ENCODE measurements at places on chromosomes 16 and 17.

- DNase-seq: no peak
These were observed 761 bp upstream of the LAT start for GRCh38 chr16:28984091-28984490.

- no peak for DNase-seq
These were observed 34.6 kb downstream of the ATP6V0A1 start for GRCh38 chr17:42493319-42493718.

DNA sequence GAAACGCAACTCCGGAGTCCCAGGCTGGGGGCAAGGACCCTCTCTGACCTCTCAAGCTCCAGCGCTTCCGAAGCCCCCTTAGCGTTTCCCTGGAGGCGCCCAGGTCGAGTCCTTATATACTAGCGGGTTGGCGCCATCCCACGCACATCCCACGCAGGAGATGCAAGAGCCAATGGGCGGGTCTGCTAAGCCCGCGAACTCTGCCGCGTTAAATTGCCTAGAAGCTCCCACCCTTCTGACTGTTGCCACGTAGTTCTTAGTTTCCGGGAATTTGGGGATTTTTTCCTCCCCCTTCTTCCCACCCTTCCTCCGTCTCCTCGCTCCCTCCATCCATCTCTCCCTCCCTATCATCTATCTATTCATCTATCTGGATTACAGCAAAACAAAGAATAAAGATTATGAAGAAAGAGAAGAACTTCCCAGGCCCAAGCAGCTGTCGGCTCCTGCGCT, at the start of gene SLFN11:
Gene SLFN11, minus strand, starts transcription at position 88 of the 450 bp plus-strand sequence. CDS start 9,814 bp downstream, outside the sequence.
- peak; percentile 30 for DNase-seq

- no peak for DNase-seq
These were observed 12.6 kb downstream of the TMEM132E start for GRCh38 chr17:34592002-34592401.

DNA sequence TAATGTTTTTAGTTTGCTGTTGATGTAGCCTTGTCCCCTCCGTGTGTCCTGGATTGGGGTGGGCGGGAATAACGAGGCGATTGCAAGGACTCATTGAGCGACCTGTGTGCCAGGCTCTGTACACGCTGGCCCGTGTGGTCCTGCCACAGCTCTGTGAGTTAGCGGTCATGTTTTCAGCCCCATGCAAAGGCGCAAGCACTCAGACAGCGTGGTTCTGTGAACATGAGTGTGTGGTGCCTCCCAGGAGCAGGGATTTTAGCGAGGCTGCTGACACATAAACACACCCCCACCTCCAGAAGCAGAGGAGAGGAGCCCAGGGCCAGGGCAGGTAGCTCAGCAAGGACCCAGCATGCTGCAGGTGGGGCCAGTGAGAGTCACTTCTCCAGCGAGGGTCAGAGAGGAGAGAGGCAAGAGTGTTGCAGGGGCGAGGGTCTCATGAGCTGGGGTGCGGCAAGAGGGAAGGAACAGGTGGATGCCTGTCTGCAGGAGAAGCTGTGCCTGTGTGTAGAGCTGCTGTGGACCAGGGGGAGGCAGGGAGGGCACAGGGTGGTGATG, 115.3 kb downstream of the OR1D5 start:
- no peak for DNase-seq

GRCh38 chr17:45431531-45432404, 902 bp downstream of the ARHGAP27 start:
- DNase-seq: no peak

DNA sequence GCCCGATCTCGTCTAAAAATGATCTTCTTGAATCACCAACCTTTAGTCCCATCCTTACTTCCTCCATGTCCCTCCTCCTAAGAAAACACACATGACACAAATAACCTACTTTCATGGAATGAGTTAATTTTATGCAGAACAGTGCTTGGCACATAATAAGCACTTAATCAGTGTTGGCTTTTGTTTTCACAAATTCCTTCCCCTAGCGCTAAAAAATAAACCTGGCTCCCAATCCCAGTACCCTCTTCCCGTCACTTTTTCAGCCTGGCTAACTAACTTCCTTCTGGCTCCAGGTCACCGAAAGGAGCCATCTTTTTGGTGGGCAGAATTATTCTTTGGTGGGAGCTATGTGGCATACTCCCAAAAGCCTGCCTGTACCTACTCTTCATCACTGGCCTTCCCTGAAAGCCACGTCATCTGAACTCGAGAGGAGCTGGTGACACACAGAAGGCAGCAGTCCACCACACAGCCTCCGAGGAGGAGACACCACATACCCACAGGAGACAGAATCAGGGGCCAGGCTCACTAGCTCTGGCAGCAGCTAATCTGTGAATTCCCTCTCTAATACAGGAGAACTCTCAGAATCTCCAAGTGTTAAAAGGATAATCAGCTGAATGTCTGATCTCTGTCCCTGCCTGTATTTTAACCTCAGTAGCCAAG, 114.5 kb downstream of the SMG6 start:
- no peak for DNase-seq

DNA sequence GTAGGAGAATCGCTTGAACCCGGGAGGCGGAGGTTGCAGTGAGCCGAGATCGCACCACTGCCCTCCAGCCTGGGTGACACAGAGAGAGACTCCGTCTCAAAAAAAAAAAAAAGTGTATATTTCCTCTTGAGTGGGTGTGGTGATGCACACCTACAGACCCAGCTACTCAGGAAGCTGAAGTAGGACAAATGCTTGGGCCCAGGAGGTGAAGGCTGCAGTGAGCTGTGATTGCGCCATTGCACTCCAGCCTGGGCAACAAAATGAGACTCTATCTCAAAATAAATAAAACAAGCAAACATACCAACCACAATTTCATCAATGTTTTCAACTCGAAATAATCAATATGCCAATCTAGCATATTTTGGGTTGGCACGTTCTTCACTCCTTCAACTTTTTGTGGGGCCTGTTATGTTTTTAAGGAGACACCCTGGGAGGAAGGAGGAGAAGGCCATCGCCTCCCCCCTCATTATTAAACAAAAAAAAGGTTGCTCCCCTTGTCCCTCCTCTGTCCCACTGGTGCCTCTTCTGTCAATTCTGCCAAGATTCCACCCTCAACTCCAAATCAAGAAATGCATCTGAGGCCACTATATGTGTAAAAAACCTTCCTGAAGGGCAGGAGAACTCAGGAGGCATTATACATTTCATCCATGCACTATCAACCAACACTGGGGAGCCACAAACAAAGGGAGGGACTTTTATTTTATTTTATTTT, 52.4 kb upstream of the ATF7IP2 start:
- no peak for DNase-seq

DNA sequence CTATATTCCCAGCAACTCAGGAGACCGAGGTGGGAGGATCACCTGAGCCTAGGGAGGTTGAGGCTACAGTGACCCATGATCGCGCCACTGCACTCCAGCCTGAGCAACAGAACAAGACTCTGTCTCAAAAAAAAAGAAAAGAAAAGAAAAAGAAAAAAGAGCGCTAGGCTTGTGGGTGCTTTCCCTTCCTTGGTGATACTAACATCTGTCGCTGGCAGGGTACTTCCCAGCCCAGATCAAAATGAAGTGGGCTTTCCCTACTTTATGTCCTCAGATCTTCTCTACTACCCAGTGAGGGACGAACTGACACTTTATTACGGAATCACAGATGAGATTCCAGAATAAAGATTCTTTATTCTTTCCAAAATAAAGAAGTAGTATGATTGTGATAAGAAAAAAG, 103.8 kb upstream of the NOL11 start:
- DNase-seq: no peak

- no peak for DNase-seq
These were observed 668 bp downstream of the JUP start for GRCh38 chr17:41785859-41786226.

DNA sequence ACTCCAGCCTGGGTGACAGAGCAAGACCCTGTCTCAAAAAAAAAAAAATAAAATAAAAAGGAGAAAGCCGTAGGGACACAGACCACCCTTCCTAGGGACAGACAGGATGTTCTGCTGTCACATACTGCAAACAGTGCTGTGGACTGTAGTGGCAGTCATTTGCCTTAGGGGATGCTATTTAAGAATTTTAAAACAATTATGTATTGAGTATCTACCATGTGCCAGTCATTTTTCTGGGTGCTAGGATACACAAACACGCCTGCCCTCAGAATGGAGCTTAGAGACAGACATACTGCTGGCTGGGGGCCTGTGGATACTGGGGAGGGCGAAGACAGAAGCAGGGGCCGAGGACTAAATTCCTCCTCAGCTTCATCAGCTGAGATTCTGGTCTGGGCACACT, 45.5 kb downstream of the MRC2 start:
- no peak for DNase-seq

- no peak for DNase-seq
These were observed 1453.7 kb downstream of the CDH8 start for GRCh38 chr16:60582528-60582927.

GRCh38 chr17:15510361-15510760, 42.9 kb upstream of the CDRT4 start:
- DNase-seq: no peak

- DNase-seq: no peak
These were observed at the start of gene EFNB3 for GRCh38 chr17:7704601-7705268. EFNB3 (plus strand) TSS chr17:7705202; CDS start chr17:7705599, 397 bp downstream.

DNA sequence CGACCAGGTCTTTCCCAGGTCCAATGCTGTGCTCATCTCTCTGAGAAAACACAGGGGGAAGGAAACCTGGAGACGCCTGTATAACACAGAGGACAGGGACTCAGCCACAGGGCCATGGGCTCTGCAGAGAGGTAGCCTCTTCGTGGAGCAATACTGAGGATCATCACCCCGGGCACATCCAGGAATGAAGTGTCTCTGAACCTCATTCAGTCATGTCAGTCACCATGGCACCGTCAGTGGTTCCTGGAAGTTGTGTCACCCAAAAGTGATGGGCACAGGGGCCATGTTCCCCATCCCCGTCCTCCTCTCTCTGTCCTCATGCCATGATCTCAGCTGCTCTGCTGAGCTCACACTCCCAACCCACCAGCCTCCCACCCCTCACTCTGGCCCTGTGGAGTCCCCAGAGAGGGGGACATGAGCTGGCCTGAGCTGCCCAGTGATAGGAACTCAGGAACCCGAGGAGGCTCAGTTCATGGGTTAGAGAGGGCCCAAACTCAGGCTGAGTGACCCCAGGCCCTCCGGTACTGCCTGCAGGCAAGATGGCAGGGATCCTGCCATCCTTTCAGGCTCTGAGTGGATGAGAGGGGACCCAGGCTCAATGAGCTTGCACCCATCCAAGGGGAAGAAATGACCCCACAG, 53.4 kb downstream of the PITPNM3 start:
- DNase-seq: no peak

GRCh38 chr17:60586288-60586974, 13.6 kb upstream of the PPM1D start:
- DNase-seq: no peak

DNA sequence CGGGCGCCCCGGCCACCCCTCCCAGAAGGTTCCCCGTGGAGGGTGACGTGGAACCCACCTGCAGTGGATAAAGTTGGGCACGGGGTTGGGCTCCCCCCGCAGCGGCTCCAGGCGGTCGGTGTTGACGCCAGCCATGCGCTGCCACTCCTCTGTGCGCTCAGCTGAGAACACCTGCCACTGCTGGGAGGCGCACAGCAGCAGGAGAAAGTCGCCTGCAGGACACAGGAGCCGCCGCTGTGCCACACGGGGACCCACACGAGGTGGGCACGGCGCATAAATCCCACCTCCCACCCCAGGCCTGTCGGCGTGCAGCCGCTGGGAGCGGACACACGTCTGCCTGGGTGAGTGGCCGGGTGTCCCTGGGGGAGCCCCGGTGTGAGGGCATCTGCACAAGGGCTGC, 20.7 kb downstream of the CTU2 start:
- DNase-seq: no peak

GRCh38 chr17:48004983-48005382, 32.6 kb downstream of the COPZ2 start:
- DNase-seq: no peak

DNA sequence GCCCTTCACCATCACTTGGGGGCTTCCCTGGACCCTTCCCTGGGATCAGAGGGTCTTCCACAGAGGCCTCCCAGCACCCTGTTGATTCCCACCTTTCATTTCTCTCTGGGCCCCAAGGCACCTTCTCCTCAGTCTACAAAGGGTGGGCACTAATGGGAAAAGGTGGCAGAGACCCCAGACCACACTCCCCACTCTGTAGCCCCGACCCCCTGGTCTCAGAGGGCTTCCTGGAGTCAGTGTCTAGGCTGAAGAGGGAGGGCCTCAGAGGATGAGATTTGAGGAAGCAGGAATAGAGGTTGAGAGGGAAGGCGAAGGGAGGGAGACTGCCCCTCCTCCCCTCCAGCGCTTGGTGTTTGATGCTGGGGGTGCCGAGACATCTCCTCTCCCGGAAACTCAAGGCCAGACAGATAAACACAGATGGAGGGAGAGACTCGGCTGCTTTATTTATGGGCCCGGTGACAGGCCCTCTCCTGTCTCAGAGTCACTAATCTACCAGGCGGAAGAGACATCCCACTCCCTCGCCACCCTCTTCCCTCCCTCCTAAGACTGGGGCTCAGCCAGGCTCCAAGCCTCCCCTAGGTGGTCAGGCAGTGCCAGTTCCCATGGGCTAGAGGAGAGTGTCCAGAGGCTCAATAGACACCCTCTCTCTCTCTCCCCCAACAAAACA, 18.5 kb upstream of the SP2 start:
- DNase-seq: no peak

- no peak for DNase-seq
These were observed 54.5 kb upstream of the MRC2 start for GRCh38 chr17:62572888-62573401.

DNA sequence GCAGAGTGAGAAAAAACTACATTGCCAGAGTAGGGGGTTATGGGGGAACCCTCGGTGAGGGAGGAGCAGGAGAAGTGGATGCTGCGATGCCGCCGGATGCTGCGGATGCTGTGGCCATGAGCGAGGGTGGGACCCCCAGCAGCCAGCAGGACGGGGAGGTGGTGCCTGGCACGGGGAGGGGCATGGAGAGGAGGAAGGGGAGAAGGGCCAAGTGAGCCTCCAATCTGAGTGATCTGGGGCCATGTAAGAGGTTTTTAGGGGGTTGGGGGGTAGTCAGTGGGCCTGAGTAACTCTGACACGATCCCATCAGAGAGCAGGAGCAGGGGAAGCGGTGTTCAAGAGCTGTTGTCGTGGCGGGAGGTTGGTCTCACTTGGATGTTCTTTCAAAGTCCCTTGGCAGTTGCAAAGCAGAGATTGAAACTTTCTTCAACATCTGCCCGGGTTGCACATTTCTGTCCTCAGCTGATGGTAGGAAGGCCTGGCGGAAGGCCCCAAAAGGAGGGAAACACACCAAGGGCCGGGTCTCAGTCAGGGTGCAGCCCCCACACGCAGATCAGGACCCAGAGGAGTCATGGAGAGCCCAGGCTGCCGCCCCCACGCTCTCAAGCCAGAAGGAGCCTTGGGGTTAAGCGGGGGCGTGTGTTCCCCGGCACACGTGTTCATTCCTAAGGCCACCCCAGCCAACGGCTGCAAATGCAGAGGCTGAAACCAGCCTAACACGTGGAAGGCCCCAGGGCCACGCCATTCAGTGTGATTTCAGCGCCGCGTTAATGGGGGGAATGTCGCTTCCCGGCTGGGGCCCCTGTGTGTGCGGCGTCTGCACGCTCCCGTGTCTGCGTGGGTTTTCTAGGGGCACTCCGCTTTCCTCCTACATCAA, 81.7 kb downstream of the ZDHHC7 start:
- no peak for DNase-seq

DNA sequence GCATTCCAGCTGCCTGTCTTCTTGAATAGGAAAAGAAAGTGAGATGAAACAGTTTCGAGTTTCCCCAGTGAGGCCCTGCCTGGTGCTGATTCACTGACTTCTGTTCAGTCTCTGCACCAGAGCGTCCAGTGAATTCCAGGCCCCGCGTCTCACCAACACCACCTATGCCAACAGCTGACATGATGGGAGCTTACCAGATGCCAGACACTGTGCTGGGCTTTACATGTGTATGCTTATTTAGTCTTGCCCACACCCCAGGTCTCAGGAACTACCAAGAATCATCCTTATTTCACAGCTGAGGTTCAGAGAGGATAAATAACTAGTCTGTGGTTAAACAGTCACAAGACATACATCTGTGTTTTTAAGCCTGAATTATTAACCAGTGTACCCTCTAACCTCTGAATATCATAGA, 29.1 kb upstream of the IRX6 start:
- no peak for DNase-seq

Data from GM12878 (cell line).